Fibroblast of the aortic adventitia (primary cell): ENCODE measurements at places on chromosomes 13 and 19.

GRCh38 chr13:28049880-28050875 lies 50.2 kb downstream of the FLT3 start:
- DNase-seq = no peak

DNA sequence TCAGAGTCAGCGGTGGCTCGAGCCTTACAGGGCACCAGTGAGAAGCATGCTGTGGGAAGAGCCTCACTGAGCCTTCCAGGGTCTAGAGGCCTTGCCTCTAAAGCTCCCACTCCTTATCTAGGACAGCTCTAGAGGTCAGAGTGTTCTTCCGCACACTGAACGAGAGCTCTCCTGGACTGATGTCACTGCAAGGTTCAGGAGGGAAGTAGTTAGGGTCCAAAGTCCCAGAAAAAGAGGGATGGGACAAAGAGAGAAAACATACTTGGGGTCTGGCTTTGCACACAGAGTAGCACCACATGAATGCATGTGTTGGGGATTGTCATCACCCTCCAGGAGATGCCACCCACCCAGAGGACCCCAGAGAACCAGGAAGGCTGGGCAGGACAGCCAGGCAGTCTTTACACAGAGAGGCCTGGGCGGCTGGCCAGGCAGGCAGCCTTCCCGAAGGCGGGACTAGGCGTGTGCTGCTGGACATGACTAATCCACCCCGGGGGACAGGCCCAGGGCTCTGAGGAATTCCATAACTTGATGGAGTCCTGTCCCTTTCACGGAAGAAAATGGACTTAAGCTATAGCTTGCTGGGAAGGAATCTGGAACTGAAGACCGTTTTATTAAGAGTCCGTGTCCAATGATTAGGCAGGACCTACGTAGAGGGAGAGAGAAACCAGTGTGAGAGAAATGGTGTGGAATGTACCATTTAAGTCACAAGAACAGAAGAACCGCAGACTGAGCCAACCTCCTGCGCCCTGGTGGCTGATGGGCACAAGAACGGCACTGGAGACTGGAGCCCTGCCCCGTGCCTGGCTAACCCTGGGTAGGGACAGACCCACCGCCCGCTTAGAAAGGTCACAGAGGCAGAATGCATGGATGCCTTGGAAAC lies 16.6 kb upstream of the EPHX3 start:
- DNase-seq = peak; percentile 91

DNA sequence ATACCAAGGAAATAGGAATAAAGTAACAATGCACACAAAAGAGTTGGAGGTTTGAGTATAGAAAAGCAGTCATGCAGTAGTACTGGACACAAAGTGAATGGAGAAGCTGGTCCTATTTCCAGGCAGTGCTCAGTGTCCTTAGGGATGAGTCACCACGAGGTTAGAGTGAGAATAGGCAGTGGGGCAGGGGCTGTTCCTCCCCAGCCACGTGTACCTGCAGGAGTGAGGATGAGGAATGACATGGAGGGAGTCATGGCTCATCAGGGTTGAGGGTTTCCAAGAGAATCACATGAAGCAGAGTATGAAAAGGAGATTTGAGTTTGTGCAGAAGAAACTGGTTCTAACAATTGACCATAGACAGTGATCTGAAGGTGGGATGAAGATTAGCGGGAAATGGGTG lies 74.8 kb upstream of the ZNF835 start:
- no peak for DNase-seq

DNA sequence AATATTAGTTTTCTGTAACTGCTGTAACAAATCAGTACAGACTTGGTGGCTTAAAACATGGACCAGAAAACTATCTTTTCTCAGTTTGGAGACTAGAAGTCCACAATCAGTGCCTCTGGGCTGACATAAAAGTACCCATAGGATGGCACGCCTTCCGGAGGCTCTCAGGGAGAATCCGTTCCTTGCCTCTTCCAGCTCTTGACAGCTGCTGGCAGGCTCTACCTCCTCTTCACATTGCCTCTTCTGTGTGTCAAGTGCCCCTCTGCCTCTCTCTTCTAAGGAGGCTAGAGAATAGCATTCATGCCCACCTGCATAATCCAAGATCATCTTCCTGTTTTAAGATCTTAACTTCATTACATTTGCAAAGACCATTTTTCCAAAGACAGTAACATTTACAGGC lies 1194.2 kb downstream of the EFNB2 start:
- DNase-seq = no peak

DNA sequence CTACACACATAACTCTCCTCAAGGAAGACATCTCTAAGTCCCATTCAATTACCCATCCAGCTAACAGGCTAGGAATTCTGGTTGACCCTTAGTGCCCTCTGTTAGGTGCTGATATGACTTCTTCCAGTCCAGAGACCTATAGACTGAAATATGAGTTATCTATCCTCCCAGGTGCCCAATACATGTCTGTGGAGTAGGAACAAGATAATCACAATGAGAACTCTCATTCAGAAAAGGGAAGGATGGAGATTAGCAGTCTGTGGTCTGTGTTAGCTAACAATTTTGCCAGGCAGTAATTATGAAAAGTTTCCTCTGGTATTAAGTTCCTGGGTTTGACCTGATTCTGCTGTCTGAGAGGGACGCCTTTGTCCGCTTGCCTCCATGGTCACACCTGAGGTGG lies 44.2 kb upstream of the SLAIN1 start:
- no peak for DNase-seq

DNA sequence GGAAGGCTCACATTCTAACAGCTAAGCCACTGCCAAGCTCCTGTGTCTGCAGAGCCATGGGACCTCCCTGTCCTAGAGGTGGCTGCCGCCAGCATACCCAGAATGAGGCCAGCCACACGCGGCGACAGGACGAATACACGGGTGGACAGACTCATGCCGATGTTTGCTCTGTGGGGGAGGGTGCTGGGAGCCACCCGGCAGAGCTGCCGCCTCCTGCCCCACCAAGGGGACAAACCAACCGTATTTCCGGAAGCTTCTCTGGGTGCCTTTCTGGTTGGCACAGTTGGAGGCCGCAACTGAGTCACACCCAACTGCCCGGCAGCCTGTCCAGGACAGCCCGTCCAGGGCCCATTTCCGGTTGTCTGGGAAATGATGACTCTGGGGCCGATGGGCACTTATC lies 20.3 kb downstream of the C13orf46 start:
- no peak for DNase-seq

DNA sequence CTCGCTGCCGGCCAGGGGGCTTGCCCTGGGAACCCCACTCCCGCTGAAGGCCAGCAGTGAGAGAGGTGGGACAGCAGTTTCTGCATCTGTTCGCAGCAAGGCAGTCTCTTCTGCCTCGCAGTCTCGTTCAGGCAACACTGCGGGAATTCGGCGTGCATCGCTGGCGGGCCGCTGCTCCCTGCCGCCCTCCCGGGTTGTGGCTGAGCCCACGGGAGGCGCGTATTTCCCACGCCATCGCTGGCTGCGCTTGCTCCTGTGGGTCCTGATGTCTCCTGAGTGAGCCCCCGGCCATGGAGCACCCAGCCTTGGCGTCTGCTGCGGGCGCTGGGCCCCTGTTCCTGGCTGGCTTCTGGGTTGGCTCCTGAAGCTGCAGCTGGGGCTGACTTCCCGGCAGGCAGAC lies 227.9 kb downstream of the TEX29 start:
- DNase-seq = no peak

DNA sequence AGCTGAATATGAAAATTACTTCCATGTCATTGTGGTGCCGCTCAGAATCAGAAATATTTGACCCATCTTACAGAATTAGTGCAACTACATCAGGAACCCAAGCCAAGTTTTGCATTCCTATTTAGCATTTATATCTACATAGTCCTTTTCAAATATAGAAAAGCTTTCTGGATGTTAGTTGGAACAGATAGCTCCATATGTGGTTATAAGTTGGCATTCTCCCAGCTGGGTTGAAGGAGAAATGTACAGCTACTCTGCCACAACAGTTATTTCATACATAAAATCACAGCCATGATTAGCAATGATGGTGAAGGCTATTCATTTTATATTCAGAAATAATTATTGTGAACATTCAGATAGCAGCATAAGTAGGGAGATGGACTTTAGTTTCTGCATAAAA lies 28.2 kb downstream of the HPN start:
- no peak for DNase-seq

GRCh38 chr13:110424569-110425443 lies 117.7 kb downstream of the COL4A2 start:
- no peak for DNase-seq
